ENCODE measurements at places on chromosomes 3 and 15.

- peak; percentile 95 for DNase-seq
Observed at GRCh38 chr3:196274585-196274984, 12.9 kb downstream of the PCYT1A start.

DNA sequence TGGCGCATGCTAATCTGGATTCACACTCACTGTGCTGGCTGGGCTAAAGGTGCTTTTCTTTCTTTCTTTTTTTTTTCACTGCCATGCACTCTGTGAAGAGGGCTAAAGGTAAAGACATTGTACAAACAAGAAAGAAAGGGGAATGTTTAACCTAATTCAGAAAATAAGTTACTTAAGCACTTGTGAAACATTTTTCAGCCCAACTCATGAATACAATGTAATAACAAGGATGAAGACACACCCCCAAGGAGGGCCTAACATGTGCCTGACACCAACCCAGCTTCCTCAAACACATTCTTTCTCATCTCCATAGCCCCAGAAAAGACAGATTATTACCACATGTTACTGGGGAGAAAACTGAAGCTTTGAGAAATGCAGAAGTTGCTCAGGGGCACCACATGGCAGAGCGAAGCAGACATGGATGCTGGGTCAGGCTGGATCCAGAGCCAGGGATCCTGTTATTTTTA is 5.7 kb downstream of the STIMATE start:
- DNase-seq = peak; percentile 43

DNA sequence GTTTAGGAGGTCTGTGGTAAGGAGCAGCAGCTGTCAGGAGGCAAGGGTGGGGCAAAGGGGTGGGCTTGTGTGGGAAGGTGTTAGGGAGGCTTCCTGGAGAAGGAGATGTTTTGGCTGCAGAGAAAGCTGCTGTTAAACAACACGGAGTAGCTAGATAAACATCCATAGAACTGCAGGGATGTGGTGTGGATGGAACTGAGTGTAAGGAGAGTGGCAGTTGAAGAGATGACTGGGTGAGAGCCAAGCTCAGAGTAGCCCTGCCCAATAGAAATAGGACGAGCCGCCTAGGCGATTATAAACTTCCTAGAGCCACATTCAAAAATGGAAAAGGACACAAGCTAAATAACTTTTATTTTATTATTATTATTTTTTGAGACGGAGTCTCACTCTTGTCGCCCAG is 19.9 kb downstream of the RPLP1 start:
- DNase-seq = no peak

DNA sequence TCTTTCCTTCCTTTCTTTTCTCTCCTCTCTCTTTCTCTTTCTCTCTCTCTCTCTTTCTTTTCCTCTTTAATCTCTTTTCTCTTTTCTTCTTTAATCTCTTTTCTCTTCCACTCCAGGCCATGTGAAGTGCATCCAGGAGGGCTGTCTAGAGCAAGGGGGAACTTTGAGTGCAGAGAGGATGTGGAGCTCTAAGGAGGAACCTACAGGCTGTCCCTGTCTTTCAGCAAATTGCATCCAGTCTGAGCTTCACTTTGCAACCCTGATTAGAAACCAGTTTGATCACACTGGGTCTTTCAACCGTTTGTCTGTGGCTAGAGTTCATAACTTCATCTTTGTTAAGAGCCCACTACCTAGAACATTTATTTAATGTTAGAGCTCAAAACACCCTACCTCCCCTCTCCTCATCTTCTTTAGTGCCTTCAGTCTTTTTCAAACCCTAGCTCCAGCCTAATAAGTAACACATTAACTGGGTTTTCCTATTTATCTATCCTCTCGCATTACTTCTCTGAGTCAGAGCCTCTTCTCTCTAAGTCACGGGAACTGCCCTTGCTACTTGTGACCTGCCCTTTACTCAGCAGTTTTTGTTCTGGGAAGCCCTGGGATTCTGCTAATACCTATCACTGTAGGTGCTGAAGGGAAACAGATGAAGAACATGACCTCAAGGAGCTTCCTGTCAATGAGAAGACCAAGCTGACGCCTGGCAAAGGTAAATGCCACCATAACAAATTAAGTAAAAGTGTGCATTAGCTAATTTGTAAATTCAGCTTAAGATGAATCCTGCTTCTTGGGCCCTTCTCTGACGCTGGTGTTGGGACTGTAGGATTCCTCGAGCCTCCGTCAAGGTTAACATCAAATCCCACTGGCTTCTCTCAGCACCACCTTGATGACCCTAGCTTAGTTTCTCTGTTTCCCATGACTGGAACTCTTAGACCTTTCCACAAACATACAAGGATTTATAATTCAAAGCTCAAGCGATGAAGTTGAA is at the start of gene GCNT3:
Gene GCNT3, plus strand, starts transcription at position 508 of the 985 bp plus-strand sequence. CDS start 6,456 bp downstream, outside the sequence.
- no peak for DNase-seq

GRCh38 chr3:170330366-170330765 is 27.1 kb upstream of the SKIL start:
- DNase-seq = peak; percentile 6

DNA sequence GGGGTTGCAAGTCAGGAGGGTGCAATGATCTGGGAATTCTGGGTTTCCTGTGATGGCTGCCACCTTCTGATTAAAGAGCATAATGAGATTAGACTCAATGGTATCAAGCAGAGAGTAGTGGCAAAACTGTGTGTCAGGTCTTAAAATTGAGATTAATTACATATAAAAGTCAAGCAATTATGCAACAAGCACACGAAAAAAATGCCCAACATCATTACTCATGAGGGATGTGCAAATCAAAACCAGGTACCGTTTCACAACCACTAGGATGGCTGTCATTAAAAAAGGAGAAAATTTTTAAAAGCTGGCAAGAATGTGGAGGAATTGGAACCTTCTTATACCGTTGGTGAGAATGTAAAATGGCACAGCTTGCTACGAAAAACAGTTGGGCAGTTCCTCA is 205.0 kb downstream of the OSBPL10 start:
- DNase-seq = no peak

GRCh38 chr15:42349186-42349585 is 10.1 kb upstream of the CAPN3 start:
- DNase-seq = peak; percentile 66

Measured in activated CD4-positive, alpha-beta T cell treated with anti-CD3 and anti-CD28 coated beads, Interleukin-10, Interleukin-2, amounts not matched to agents 100 ng/mL and 50 ng/mL, durations not matched to agents 16 hours and 8 hours (primary cell).